ENCODE measurements at places on chromosomes 12 and 14.
A peak's percentile ranks its signal among the peaks of the same experiment; 100 is the strongest.

DNA sequence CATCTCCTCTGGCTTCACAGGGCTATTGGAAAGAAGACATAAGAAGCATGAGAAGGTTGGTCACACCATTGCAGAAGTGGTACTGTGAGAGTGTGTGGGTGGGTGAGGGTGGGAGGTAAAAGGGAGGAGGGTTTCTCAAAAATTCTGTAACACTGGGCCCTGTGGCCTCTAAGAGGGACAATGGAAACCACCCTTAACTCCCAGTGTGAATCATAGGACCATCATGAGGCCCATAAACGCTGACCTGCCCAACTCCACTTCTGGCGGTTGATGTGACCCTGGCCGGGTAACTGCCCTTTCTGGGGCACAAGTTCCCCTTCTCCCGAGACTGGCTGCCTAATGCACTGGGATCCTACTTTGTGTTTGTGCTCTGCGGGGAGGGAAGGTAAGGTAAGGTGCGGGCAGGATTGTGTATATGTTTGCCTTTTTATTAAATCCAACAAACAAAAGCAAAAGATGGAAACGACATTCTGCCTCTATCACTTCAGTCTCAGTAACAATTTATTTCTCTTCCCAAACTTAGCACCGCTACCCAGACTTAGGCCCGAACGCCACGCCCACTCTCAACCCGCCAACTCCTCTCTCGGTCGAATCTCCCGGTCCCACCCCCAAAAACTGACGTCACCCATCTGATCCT is 551 bp downstream of the METTL1 start:
- no peak for DNase-seq

- DNase-seq: no peak
These were observed 40.1 kb upstream of the VPS33A start for GRCh38 chr12:122306407-122306806.

- DNase-seq: no peak
These were observed 266.7 kb upstream of the HMGA2 start for GRCh38 chr12:65557438-65558181.

- no peak for DNase-seq
These were observed 168.8 kb downstream of the ANO4 start for GRCh38 chr12:100963381-100963780.

DNA sequence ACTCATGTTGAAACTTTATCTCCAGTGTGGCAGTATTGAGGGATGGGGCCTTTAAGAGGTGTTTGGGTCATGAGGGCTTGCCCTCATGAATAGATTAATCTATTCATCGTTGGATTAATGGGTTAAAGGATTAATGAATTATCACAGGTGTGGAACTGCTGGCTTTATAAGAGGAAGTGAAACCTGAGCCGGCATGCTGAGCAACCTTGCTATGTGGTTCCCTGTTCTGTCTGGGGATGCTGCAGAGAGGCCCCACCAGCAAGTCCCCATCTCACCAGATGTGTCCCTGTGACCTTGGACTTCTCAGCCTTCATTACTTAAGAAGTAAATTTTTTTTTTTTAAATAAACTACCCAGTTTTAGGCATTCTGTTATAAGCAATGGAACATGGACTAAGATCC is 109.6 kb downstream of the DYRK2 start:
- no peak for DNase-seq

DNA sequence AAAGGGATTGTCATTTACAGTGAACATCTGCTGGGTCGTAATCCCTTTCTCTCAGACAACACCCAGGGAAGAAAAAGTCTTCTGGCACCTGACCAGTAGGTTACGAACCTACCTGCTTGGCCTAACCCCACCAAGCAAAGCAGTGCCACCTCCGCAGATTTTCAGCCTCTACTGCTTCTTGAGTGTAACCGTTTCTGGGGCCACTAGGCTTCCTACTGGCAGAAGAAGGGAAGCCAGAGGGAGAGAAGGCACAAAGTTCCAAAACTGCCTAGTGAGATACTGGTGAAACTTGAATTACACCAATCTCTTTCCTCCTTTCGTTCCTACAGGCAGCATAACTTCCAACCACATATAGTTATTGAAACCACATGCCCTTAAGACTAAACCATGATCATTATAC is 383.6 kb downstream of the BCAT1 start:
- DNase-seq: no peak

GRCh38 chr12:85392508-85392907 is 112.5 kb downstream of the ALX1 start:
- DNase-seq: no peak

DNA sequence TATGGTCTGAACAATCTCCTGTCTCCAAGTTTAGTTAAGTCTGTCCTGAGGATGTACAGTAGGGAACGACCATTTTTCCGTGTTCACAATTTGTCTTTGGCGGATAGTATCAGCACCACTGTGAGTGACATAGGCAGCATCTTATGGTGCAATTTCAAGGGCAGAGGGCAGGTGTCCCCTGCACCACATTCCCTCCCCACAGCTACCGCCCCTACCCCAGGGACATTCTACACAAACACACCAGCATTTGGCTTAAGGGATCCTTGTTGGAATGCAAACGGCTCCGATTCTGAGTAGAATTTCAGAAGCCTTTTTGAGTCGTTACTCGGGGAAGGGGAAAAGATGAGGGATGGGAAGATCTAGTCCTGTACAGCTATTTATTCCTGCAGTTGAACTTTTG is 25.1 kb upstream of the DICER1 start:
- DNase-seq: no peak

DNA sequence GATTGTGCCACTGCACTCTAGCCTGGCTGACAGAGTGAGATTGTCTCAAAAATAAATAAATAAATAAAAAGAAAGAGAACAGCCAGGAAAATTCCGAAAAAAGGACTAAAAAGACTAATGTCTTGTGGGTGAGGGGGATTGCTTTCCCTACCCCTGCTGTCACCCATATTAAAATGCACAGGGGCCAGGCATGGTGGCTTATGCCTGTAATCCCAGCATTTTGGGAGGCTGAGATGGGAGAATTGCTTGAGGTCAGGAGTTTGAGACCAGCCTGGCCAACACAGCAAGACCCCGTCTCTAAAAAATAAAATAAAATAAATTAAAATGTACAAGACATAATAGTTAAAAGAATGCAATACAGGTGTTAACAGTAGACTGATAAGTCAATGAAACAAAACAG is 6.1 kb downstream of the DHRS1 start:
- no peak for DNase-seq

DNA sequence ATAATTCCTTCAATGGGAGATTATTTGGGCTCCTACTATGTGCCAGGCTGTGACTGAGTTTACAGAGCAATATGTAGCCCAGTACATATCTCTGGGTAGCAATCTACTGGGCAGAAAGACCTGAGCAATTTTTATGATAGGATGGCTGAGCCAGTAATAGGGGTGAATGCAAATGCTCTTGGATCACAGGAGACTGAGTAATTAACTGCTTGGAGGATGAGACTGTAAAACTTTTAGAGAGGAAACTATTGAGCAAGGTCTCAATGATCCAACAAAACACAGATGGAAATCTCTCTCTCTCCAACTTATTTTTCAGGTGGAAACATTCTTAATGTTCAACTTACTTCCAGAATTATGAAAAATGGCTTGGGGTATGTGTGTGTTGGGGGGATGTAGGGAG is 402.2 kb downstream of the AEBP2 start:
- DNase-seq: no peak

- DNase-seq: no peak
These were observed 86.0 kb downstream of the RFLNA start for GRCh38 chr12:124380796-124381455.

DNA sequence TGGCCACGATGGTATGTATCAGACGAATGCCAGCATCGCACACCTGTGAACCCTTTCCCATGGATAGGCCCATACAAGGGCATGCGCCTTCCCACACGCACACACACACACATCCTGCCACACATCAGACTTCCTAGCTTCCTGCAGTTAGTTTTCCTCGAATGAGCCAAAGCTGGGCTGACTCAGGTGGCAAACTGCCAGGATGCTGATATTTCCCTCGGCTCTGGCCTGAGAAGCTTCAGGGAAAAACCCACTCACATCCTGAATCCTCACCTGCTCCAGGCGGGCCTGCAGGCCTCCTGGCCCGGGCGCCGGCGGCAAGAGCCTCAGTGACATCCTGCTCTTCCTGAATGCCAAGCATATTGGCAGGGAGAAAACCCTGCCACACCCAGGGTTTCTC is 22.4 kb downstream of the CALM1 start:
- peak; percentile 95 for DNase-seq

DNA sequence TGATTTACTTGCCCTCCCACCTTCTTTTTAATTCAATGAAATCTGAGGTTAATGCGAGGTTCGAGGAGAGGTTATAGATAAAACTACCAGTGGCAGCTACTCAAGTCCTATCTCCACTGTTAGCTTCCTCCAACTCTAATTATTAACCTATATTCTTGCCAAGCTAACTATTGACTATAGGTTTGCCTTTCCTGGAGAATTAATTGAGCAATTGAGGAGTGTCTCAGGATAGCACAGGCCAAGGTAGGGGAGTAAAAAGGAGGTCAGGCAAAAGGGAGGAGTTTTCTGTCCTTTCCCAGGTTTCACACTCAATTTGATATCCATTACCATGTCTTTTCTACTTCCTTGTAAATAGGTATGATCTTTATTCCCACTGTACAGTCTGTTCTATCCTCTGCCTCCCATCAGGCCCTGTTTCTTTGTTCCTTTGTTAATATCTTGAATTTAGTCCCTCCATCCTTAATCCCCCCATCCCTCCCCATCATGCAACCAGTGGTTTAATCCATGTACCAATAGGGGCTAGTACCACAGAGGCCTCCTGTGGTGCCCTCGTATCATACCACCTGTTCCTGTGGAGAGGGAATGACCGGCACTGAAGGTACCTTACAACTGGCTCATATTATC is 3.7 kb upstream of the SUOX start:
- no peak for DNase-seq

DNA sequence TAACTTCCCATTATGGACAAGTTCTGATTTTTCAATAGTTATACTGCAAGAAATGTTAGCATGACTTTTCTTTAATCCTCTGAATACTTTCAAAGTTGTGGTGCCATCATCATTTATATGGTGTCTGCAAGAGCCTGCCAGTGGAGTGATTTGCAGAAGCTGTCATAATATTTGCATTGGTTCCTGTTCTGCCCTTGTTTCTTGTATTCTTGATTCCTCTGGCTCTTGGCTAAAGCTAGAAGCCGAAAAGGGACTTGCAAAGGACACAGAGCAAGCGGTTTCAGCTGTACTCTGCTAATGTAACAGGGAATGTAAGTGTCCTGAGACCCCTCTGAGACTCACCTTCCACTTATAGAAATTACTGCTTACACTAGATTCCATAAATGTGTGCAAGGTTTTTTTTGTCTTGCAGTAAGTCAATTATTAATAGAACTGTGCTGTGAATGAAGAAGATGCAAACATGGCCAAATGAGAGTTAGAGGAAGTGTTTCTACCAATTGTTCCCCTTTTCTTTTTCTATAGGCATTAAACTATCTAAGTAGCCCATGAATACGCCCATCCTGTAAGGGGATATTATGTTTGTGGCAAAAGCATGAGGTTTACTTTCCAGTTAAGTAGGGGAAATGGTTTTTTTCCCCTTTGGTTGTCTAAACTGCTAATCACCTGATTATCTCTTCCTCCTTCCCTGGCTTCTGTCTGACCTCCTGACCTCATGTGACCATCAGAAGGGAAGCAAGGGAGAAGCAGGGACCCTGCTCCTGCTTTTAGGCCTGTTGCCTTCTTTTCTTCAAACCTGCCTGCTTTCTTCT is 5.3 kb downstream of the DYRK4 start:
- no peak for DNase-seq

DNA sequence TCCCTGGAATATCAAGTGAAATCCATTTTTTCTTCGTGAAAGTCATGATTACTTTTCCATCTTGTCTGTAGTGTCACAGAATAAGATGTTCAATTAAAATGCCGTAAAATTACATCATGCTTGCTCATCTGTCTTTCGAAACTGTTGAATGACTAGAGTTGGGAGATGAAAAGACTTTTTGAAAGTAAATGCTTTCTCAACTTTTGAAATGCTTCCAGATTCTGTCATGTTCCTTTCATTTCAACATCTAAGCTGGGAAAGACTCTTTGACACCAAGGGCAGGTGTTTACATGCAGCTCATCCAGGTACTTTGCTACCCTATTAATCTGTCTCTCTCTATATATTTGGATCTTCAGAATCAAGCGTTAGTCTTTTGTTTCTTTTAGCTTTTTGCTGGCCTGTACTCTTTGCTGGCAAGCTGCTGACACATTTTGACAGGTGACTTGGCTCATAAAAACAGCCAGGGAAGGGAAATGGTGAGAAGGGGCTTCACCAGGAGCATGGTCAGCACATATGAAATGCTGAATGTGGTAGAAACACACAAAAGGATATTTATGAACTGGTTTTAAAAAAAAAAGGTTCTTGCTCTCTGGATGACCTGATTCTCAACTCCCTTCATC is 77.0 kb upstream of the METAP2 start:
- DNase-seq: peak; percentile 19

DNA sequence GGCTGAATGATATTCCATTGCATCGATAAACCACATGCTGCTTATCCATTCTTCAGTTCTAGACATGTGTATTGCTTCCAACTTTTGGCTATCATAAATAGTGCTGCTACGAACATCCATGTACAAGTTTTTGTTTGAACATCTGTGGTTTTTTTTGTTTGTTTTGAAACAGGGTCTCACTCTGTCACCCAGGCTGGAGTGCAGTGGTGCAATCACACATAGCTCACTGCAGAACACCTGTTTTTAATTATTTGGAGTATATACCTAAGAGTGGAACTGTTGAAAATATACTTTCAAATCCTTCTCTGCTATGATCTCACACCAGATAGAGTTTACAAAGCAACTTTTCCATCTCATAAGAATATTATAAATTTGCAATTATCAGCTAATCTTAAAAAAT is 124.2 kb downstream of the TTC7B start:
- no peak for DNase-seq

- DNase-seq: peak; percentile 99
These were observed 132.8 kb upstream of the HIF1A start for GRCh38 chr14:61562321-61563161.

GRCh38 chr12:101634724-101635123 is 40.0 kb downstream of the MYBPC1 start:
- DNase-seq: no peak

GRCh38 chr12:20372326-20373096 is 4.2 kb downstream of the PDE3A start:
- no peak for DNase-seq

- DNase-seq: no peak
These were observed 4.7 kb upstream of the SLC48A1 start for GRCh38 chr12:47768323-47768811.

DNA sequence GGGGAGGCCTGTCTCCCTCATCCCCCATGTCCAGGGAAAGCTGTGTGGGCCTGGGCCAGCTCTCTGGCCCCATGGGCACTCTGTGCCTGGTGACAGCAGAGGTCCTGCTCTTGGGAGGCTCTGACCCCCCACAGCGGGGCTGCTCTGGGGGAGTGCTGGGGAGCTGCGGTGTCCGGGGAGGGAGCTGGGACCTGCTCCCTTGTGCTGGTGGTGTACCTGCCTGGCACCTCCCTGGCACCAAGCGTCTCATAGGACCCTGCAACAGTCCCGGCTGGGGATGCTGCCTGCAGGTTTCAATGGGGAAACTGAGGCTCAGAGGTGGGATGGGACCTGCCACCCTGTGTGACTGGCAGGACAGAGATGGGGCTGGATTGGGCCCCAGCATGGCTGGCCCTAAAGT is 111.3 kb downstream of the KIF26A start:
- DNase-seq: no peak

- no peak for DNase-seq
These were observed 82.8 kb downstream of the SLC25A47 start for GRCh38 chr14:100405760-100406455.

- DNase-seq: peak; percentile 52
These were observed 54.5 kb upstream of the HECTD1 start for GRCh38 chr14:31261859-31262731.

GRCh38 chr14:93735206-93735605 is 53.1 kb downstream of the PRIMA1 start:
- DNase-seq: no peak
